Left lung (tissue), 14 donors: ENCODE measurements at places on chromosomes 13 and 19. TPM values are rescaled to one million over a fixed set of nuclear protein-coding genes. Genes with fewer than 3 reads are reported as not detected.

DNA sequence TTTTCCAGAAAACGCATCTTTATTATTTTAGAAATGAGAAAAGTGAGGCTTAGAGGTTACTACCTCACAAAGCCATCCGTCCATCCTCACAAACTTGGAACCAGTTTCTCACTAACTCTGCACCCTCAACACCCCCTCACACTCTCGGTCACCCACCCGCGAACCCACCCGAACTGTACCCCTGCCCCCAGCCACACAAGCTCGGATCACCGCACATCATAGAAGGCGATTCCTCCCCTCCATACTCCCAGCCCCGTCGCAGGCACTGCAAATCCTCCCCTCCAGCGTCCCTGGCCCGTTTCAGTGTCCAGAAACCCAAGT, 238 bp downstream of the ZNF260 start:
- no peak for DNase-seq

- no peak for DNase-seq
Measured at GRCh38 chr19:10137751-10138682, 18.3 kb upstream of the EIF3G start.

GRCh38 chr13:80778297-80778696, 437.4 kb upstream of the SPRY2 start:
- DNase-seq = no peak

- DNase-seq = no peak
Measured at GRCh38 chr19:46613525-46613924, 11.4 kb downstream of the PTGIR start.

GRCh38 chr13:95457294-95457693, 95.2 kb upstream of the CLDN10 start:
- DNase-seq = no peak

DNA sequence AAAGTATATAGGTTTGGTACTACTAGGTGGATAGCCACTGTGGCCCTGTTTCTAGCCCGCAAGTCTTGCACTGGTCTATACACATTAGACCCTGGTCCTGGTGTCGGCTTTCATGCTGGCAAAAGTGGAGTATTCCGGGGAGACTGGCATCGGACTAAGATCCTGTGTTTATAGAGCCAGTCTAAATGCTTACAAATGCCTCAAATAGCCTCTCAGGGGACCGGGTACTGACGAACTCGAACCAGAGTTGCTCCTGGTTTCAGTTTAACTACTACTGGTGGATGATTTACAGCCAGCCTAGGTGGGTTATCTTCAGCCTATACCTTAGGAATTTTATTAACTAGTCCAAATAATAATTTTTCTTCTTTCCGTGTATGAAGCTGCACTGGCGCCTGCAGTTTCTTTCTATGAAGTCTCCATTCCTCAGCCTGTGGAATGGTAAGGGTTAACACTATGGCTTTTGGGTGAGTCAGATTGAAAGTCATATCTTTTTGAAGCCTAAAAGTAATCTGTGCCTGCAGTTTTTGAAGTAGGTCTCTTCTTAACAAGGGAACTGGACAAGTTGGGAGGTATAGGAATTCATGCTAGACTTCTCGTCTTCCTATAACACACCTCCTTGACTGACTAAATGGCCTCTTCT, 51.3 kb downstream of the OR10H4 start:
- no peak for DNase-seq

DNA sequence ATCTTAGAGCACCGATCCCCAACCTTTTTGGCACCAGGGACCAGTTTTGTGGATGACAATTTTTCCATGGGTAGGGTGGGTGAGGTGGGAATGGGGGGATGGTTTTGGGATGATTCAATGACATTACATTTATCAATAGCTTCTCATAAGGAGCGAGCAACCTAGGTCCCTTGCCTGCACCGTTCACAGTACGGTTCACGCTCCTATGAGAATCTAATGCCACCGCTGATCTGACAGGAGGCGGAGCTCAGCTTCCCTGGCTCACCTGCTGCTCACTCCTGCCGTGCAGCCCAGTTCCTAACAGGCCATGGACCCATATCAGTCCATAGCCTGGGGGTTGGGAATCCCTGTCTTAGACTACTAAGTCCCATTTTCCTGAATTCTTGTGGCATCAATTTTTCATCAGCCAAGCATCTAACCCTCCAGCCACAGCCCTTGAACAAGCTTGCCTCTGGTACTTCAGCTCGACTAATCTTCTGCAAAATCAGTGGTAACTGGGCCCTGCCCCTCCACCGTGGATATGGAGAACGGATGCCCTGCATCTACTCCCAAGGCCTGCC, 37.0 kb upstream of the MAP3K10 start:
- no peak for DNase-seq

GRCh38 chr13:29573190-29573589, 22.3 kb downstream of the SLC7A1 start:
- DNase-seq = no peak

The DIAPH3 gene
- polyA plus RNA-seq = 13.9 TPM

The PSPN gene
- polyA plus RNA-seq = 2.6 TPM
